ENCODE measurements at places on chromosomes 4 and X.
A peak's percentile ranks its signal among the peaks of the same experiment; 100 is the strongest.

- no peak for DNase-seq
These were observed 93.7 kb downstream of the GRIA3 start for GRCh38 chrX:123277821-123278220.

DNA sequence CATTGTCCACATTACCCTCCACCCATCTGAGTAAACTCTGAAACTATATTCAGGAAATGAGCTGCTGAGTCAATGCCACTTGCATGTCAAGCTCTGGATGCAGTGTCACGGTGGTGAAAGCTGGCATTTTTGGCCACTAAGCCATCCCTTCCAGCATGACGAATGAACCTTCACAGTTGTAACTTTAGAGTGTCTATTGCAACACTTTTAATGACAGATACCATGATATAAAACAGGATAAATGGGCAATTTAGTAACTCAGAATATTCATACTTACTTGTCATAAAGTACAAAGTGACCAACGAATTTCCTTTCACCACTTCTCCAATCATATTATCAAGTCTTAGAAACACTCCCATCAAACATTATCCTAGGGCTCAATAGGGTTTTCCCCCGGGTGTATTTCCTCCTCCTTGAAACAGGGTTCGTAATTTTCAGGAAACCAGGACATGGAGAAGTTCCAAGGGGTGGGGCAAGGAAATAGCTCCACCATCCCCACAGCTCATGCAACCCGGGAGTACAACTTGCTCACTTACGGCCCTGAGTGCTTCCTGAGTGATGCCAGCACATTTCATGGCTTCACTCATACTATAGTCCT lies 73.1 kb downstream of the MTHFD2L start:
- no peak for DNase-seq

DNA sequence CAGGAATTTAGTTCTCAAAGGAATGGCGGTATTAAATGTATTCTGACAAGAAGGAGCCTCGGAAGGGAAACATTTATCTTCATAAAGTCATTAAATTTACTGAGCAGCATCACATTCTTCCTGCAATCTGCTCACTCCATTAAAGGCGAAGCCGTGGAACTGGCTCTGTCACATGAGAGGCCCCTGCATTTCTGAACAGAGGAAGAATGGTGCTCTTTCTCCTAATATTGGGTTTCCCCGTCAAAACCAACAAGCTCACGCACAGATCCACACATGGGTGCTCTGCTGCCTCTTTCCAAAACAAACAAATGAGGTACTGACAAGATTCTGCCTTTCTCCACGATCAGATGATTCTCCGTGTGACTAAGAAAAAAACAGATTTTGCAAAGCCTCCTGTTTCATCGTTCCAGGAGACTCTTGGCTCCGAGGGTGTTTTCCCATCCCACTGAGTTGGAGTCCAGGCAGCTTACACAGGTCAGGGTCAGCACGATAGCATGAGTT lies 191.2 kb downstream of the IDS start:
- peak; percentile 3 for DNase-seq

GRCh38 chr4:2799224-2799911 lies 6.5 kb downstream of the SH3BP2 start:
- no peak for DNase-seq

DNA sequence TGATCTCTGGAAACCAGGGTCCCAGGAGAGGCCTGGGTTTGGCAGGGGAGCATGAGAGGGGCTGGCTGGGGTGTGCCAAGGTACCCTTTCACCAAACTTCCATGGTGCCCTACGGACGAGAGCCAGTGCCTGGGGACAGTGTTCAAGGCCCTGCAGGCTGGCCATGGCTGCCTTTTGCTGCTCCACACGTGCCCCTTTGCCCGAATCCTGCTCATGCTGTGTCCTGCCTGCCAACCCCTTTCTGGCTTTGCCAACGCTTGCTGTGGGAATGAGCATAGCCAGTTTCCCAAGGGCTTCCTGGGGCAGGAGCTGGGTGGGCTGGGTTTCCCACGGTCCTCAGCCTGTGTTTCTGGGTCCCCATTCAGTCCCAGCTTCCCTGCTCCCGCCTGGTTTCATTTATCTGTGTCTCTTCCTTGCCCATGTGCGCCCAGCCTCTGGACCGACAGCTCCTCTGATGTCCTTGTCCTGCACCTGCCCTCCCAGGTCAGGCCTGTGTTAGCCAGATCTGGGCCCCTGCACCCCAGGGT lies 17.3 kb downstream of the CPZ start:
- no peak for DNase-seq

DNA sequence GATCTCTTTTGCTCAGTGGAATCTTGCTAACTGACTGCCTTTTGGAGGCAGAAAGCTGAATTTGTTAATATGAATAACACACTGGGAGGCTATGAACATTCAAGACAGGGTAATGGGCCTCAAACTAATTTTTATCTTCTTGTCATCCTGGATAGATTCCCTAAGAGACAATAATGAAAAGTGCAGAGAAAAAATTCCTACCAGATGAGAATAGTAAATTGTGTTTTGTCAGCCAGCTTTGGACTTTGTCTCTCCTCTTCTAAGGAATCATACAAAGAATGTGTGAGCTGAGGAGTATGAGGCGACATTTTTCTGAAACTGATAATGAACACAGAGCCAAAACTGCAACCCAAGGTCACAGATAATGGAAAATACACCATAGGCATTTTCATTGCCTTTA lies 649.3 kb downstream of the IQCM start:
- DNase-seq: no peak

GRCh38 chrX:18424482-18425198 lies 768 bp upstream of the CDKL5 start:
- DNase-seq: no peak

DNA sequence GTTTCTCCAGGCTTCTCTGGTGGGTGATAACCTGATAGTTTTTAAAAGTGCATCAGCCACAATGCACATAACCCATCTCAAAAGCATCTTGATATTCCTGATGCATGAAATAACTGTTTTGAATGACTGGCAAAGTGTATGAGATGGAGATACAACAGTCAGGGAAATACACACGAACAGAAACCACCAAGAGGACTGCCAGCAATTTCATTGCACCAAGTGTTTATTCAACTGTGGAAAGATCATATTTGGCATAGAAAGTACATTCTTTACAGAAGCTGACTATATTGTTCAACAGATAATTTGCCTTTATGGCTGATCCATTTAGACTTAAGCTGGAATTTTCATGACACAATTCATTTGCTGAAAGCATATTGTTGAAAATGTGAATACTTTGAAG lies 139.5 kb downstream of the SLIT2 start:
- peak; percentile 53 for DNase-seq

DNA sequence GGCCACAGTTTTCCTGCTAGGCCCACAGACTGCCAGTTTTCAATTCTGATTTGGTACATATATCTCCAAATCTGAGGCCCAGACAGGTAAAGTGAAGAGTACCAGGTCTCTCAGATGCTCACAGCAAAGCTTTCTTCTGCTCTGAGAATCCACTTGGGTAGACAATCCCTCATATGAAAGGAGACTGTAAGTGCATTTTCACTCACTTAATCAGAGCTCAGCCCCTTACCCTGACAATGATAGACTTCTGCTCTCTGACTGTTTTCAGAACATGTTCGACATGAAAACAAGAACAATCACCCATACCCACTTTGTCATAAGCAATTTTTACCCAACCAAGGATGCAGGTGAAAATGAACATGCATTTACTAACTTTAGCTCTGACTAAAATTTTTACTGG lies 7.1 kb downstream of the GPRIN3 start:
- DNase-seq: no peak

- DNase-seq: no peak
These were observed 171.1 kb upstream of the ANKRD50 start for GRCh38 chr4:124883632-124884031.

GRCh38 chr4:113618205-113618604 lies 143.3 kb downstream of the CAMK2D start:
- DNase-seq: no peak

- DNase-seq: no peak
These were observed 61.4 kb downstream of the RHOXF2B start for GRCh38 chrX:120016068-120016441.

DNA sequence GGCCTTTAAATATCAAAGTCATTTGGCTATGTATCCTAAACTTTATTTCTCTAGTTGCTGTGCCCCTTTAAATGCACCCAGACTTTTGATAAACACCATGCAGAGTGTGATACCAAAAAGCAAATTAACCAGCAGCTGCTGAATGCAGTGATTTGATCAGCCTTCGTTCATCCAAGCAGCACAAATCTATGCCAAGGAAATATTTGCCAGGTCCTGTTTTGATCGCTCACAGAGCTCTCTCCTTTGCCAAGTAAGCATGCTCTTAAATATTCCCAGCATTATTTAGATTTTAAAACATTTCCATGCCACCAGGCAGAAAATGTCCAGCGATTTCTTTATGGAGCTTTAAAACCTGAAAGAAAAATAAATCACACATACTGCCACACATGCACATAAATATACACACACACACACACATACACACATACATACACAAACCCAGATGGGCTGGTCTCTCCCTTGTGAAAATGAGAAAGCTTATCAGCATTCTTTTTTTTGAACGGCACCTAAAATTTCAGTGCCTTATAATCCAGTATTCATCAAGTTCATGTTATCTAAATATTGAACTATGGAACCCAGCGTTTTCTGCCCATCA lies 35.7 kb downstream of the BTC start:
- DNase-seq: no peak

GRCh38 chrX:111270339-111270738 lies at the start of gene CAPN6:
TSS of gene CAPN6 (minus strand) at chrX:111270483. CDS start at chrX:111263936, 6,547 bp downstream.
- no peak for DNase-seq

- peak; percentile 24 for DNase-seq
These were observed 144.9 kb downstream of the POLA1 start for GRCh38 chrX:24838629-24839028.

DNA sequence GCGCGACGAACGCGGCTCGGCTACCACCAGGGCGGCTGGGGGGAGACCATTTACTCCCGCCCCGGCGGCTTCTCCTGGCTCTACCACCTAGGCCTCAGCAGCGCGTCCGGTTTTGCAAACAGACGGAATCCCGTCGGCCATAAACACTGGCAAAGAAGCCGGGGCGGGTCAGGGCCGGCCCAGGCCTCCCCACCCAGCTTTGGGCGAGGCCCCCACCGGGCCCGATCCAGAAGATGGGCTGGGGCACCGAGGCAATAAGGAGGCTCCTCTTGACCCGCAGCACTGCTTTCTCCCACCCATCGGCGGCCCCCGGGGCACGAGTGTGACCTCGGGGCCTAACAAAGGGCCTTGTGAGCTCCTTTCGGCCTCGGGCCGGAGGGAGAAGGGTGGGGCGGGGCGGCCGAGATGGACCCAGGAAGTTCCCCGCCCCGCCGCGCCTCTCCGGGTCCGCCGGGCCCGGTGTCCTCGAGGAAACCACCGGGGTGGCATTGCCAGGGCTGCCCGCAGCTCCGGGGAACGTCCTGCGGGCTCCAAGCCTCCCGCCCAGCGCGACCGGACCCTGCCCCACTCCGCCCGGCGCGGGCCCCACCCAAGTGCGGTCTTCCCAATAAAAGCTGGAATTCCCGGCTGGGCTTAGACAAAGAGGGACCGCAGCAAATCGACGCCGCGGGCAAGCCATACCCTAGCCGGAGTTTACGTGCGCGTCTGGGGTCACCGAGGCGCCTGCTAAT lies 5.9 kb downstream of the BCOR start:
- DNase-seq: no peak

DNA sequence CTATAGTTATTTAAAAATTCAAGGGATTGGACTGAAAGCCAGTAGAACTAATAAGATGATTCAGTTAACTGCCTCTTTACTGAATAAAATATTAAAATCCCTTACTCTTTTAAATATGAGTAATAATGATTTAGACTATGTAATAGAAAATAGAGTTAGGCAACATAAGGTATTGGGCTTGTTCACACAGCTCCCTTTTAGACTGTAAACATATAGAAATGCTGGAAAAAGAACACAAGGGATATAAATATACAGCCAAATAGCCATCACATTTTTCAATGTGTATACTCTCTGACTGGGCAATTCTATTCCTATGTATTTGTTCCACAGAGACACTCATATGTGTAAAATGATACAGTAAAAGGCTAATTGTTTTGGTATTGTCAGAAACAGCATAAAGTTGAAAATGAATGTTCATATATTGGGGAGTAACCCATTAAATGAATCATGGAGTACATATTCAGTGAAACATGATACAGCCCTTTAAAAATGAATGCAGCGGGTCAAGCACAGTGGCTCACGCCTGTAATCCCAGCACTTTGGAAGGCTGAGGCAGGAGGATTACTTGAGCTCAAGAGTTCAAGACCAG lies 129.8 kb downstream of the TBC1D19 start:
- DNase-seq: no peak

DNA sequence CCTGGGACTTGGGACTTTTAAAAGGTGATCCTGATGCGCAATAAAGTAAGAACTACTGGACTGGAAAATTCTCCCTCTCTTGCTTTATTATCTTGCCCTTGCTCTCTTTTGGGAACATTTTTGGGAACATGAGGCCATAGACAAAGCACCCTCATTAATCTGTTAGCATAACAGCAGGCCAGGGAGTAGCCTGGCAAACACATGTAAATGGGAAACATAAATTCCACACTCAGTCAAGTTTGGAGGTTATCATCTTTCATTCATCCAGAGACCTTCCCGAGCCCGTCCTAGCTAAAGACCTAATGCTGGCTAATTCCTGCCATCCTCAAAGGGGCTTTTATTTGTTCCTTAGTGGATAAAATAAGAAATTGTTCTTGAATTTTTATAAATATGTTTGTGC lies 162.8 kb upstream of the ARX start:
- DNase-seq: no peak

DNA sequence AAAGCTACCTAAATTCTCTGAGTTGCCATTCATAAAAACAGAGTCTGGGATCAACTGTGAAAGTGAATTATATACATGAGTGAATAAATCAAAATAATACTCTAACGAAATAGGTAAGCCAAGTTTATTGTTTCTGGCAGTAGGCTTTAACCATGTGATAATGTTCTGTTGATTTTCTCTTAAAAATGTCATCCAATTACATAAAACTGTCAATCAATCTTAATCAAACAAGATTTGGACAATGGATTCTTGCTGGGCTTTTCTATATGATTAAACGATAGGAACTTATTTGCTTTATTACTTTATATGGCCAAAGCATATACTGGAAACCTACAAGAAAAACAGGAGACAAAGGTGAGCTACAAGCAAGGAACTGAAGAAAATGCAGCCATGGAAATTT lies 148.8 kb downstream of the INPP4B start:
- no peak for DNase-seq

GRCh38 chr4:173958445-173958844 lies 325.0 kb downstream of the FBXO8 start:
- peak; percentile 50 for DNase-seq

Data from astrocyte of the cerebellum (primary cell).